ENCODE measurements at places on chromosomes 5 and 9.

DNA sequence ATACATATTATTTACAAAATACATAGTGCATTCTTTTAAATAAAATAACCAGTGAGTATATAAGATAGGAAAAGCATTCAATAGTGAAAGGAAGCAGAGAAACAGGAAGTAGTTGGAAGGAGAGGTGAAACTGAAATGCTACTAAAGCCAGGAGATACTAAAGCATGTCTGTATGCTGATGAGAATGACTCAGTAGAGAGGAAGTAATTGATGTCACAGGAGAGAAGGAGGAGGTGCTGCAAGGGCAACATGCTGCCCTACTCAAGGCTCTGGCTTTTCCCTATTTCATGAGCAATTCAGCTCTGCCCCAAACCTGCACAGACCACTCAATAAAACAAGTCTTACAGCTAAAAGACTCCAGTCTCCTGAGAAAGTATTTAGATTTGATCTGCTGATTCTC lies 108.5 kb upstream of the TXNDC8 start:
- peak; percentile 58 for DNase-seq

DNA sequence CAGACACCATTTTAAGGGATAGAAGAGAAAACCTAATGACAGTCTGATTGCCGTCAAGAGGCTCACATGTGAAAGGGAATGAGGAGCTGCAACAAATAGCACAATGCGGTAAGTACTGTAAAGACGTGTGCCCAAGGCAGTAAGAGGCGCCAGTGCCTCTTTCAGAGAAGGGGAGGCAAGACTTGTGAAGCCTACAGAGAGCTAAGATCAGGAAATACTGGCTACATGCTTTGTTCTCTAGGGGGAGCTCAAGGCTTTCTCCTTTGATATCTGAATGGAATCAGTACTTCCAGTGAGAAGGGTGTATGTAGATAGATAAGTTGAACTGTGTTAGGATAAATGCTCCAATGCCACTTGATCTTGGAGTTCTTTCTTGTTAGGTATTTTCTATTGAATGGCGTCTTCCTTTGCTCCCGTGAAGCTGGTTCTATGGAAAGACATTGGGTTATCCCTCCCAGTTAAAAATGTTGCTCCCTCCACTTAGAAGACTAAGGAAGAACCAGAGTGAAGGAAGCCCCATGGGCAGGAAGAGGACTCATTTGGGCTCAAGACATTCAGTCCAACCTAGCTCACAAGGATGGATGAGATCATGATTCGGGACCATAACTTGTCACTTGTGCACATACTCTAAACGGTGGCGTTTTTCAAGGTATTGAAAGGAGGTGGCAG lies 23.5 kb upstream of the ALDOB start:
- DNase-seq = peak; percentile 60

GRCh38 chr5:142405814-142406395 lies 81.1 kb upstream of the SPRY4 start:
- DNase-seq = no peak

DNA sequence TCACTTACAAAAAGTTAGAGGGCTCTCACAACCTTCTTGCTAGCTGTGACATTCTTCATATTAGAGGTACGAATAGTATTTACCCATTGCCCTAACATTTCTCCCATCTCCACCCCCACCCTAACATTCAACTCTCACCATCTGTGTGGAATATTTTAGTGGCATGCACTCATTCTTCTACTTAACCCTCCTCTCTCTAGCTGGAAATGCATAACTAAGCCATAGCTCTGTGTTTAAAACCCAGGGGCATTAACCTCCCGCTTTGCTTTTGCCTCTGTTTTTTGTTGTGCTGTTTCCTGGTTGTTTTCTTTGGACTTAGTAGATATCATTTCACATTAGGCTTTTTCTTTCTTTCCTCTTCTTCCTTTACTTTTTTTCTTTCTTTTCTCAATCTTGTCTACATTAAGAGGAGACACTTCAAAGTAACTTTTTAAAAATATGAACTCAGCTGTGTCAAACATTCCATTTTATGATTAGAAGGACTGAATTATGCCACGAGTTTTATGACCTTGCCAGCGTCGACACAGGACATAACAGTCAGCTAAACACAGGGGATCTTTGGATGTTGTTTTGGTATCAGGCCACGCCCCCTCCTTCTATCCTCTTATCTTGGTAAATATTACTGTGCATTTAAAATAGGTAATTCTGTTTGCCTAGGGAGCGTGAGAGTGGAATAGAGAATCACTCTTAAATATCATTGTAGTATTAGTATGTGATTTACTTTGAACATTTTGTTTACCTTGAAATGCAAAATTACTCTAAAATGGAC lies 236.0 kb downstream of the CD180 start:
- DNase-seq = no peak

GRCh38 chr9:110842169-110842568 lies 173.6 kb downstream of the MUSK start:
- DNase-seq = no peak

DNA sequence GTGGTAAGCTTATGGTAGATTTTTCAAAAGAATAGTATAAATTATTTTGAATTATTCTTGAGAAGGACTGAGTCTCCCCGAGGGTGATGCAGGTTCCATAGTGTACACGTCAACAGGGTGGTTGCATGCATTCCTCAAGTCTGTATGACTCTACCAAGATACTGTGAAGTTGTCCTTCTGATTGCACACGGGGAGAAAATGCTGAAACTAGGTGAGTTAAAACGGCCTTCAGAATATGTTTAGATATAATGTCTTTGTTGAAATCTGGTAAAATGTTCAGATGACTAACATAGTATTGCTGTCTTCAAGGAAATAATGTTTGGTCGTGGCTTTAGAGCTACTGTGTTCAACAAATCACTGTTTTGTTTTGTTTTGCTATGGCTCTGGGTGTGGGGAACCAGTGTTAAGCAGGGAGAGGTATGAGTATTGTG lies 22.4 kb upstream of the TNFAIP8 start:
- no peak for DNase-seq

- peak; percentile 10 for DNase-seq
Observed at GRCh38 chr9:83508067-83508466, 30.1 kb downstream of the FRMD3 start.

GRCh38 chr9:95363051-95363841 lies 45.7 kb upstream of the FANCC start:
- no peak for DNase-seq

DNA sequence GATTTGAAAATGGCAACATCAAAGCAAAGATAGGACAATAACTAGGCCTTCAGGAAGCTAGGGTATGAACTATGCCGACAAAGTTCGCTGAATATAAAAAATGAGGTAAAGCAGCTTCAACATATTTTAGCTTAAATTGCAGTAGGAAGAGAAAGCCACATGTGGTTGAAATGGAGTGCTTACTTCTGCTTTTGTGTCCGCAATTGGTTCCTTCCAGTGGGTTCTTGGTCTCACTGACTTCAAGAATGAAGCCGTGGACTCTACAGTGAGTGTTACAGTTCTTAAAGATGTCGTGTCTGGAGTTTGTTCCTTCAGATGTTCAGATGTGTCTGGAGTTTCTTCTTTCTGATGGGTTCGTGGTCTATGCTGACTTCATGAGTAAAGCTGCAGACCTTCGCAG lies 95.2 kb downstream of the APTX start:
- DNase-seq = peak; percentile 80

GRCh38 chr5:127153031-127153430 lies 79.7 kb upstream of the C5orf63 start:
- no peak for DNase-seq

GRCh38 chr5:163260961-163261360 lies 176.4 kb upstream of the CCNG1 start:
- DNase-seq = no peak

GRCh38 chr9:72882117-72882775 lies 70.6 kb downstream of the ALDH1A1 start:
- no peak for DNase-seq

DNA sequence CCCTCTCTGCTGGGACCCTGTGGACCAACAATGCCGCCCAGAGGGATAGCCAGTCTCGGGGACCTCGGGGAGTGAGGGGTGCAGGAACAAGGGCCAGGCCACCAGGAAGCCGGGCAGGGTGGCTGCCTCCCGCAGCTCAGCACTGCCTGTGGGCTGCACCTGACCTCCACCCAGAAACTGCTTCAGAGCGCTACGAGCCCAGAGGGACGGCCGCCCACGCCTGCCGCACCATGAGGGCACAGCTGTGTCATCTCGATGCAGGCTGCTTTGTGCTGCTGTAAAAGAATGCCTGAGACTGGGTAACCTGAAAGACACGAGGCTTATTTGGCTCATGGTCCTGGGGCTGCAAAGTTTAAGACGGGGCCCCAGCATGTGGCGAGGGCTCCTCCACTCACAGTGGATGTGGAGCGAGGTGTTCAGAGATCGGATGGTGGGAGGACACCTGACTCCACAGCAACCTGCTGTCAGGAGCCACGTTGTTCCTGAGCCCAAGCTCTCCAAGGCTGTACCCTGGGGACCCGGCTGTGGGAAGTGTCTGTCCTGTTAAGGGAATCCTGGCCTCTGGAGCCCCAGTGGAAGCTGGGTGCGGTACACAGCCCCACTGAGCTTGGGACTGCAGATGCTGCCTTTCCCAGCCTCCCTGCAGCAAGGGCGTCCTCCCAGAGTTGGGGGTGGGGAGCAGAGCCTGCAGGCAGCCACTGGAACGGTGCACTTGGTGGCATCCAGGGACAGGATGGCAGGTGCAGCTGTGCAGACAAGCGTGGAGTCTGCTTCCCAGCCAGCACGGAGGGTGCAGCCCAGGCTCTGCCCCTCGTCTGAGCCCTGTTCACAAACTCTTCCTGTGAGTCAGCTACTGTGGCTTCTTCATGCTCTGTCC lies 11.8 kb upstream of the ZDHHC11 start:
- no peak for DNase-seq
